ENCODE measurements at places on chromosomes 11 and 22.

- no peak for DNase-seq
Measured at GRCh38 chr11:116498161-116498560, 274.6 kb downstream of the BUD13 start.

- no peak for DNase-seq
Measured at GRCh38 chr11:60948250-60948649, 3.7 kb downstream of the SLC15A3 start.

GRCh38 chr11:105665281-105665680 lies 55.4 kb downstream of the GRIA4 start:
- no peak for DNase-seq

DNA sequence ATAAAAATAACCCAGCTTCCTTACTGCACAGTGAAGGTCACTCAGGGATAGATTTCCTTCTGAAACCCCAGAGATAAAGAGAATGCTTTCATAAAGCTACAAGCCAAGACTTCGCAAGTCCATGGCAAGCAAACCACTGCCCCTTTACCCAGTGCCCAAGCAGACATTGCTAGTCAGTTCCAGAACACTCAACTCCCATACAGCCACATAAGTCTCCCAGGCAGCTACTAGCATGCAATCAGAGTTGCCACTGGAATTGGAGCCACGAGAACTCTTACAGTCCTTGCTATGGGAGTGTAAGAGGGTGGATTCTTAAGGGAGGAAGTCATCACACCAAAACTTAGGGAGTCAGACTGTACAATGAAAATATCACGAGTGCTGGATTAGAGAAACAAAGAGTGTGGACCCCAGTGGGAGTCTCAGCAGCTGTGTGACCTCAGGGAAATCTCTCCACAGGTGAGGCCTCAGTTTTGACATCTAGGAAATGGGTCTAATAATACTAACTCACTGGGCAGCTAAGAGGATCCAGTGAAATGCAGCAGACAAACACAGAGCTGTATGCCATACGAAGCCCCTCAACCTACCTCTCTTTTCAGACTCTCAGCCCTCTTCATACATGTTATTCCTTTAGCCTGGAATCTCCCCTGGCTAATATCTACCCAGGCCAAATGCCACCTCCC lies 526.6 kb downstream of the MN1 start:
- DNase-seq, result no peak

DNA sequence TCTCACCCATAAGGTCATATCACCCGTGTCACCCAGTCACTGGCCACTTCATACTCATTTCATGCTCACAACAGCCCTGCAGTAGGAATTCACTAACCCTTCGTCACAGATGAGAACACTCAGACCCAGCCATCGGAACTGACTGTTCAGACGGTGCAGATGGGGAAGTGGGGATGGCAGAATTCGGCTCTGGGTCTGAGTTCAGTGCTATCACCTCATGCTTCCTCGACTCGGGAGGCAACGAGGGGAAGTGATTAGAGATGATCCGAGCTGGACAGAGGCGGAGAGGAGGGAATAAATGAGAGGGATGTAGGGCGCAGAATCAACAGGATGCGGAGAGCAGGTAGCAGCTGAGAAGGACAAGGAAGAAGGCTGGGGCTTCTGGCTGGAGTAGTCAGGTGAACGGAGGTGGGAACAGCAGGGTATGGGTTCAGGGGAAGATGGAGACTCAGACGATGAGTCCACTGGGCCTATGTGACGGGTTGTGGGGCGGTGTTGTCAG lies 4.7 kb downstream of the B3GNT6 start:
- no peak for DNase-seq

DNA sequence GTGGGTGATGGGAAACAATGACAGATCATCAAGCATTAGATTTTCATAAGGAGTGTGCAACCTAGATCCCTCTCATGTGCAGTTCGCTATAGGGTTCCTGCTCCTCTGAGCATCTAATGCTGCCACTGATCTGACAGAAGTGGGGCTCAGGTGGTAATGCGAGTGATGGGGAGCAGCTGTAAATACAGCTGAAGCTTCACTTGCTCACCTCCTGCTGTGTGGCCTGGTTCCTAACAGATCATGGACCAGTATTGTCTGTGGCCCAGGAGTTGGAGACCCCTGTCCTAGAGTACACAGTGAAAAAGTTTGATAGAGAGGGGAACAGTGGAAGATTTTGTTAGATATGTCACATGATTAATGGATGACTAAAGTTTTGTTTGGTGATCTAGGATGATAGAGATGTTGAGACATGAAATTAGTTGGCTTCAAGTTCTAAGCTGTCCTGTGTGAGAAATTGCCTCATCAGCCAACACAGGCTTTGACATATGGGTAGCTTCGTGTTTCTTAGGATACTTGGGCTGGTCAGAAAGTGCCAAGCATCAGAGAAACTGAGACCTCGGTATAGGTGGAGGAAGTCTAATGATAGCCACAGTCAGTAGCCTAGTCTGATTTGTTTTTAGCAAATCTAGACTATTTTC lies 47.4 kb downstream of the ARHGEF12 start:
- no peak for DNase-seq

Data from posterior vena cava (tissue), 2 donors.